ENCODE measurements at places on chromosomes 2 and 18.

DNA sequence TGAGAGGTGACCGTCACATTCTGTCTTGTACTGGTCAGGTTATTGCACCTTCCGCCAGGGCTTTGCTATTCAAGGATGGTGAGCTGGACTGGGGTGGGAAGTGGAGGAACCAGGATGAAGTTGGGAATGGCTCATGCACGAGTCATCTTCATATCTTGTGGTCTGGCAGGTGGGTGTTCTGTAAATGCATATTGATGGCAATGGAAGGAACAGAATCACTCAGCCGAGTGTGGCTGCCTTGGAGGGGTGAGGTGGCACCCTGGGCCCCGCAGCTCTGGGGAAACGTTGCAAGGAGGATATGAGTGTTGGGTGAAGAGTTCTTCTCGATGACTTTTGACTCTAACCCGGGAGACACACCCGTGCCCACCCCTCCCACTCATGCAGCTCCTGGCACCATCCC, 1.2 kb downstream of the NEU2 start:
- no peak for DNase-seq

- no peak for DNase-seq
Observed at GRCh38 chr2:168034616-168035015, 212.8 kb downstream of the STK39 start.

DNA sequence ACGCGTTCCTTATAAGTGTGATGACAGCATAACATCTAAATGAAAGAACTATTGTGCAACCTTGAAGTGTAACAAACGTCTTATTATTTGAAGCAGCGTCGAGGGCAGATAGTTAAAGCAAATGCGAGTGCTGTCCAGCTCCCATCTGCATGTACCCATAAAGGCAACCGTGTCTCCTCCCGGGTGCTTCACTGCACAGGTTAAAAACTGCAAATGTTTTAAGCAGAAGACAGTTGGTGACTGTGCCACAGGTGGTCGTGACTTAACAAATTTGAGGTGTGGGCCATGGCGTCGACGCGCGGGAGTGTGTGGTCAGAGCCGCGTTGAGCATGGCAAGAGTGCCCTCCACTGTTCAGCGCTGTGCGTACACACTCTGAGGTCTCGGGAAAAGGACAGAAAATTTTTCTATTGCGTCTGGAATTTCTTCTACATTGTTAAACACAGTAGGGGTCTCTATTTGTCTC, 6.4 kb downstream of the SALL3 start:
- no peak for DNase-seq

DNA sequence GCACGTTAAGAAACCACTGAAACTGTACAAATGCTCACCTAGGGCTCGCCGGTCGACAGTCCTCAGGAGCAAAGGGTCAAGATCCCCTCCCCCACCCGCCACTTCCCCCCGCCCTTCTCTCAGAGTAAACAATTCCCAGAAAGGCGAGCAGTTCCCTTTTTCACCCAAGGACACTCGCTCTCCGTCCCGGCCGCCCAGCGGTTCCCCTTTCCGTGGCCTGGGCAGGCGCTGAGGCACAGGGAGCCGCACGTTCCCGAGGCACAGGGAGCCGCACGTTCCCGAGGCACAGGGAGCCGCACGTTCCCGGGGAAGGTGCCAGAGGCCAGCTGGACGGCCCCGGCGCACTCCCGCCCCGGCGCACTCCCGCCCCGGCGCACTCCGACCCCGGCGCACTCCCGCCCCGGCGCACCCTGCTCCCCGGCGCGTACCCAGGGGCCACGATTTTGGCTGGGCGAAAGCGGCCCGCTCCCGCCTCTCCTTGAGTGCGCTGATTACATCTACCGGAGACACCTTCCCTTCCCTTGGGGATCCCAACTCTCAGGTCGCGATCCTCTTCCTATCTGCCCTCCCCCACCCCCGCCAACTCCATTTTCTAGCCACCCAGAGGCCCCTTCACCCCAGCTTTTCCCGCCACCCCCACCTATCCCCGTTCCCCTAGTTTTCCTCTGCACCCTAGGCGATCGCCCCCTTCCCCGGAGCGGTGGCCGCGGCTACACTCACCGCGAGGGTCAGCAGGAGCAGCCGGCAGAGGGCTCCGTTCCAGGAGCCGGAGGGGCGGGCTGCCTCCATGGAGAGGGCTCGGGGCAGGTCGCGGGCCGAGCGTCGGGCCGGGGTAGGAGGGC, 817 bp downstream of the DSC2 start:
- no peak for DNase-seq

DNA sequence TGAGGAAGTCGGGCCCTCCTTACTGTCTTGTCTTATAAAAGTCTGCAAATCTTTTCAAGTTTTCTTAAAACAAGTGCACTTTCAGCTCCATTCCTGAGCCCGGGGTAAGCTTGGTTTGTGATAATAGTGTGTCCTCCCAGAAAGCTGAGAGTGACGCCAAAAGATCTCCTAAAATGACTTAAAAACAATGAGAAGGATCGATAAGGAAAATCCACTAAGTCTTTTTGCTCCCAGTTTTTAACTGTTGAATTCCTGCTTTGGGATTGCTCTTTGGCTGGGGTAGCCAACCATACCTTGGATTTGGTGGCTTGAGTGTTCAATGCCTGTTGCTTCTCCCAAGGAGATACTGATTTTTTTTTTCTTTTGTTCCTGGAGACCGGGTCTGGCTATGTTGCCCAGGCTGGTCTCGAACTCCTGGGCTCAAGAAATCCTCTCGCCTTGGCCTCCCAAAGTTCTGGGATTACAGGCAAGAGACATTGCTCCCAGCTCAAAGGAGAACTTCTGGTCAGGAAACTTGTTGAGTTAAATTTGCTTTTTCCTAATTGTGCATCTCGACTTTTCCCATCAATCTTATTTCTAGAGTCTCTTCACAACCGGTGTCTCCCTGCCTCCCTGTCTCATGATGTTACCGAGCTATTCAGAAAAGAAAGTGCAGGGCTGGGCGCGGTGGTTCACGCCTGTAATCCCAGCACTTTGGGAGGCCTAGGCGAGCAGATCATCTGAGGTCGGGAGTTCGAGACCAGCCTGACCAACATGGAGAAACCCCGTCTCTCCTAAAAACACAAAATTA, 3.0 kb downstream of the TGIF1 start:
- DNase-seq = no peak

DNA sequence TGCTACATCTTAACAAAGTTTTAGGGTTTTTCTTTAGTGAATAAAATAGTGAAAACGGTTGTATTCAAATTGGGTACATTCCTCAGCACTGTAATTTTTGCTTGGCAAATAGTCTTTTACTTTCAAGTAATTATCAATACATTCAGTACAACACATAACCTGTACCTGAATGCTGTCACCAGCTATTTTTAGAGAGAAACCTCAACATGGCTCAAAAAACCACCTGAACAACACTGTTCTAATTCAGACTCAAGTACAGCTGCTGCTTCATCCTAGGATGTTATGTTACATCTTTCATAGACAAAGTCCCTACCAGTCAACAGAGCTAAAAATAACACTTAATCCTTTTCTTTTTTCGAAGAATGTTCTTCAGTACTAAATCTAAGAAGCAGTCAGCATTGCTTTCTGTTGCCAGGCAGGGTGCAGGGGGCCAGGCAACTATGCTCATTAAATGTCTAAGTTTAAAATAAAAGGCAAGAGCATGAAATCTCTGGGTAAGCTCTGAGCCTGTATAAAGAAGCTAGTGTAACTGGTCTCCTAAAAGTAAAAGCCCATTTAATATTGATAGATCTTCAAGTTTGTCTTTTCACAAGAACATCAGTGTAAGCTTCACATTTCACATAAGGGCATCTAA, 20.5 kb downstream of the PDIA6 start:
- DNase-seq = no peak

- no peak for DNase-seq
Observed at GRCh38 chr2:225378984-225379383, 20.5 kb upstream of the NYAP2 start.

- DNase-seq = no peak
Observed at GRCh38 chr2:6846967-6847681, 18.6 kb downstream of the CMPK2 start.

DNA sequence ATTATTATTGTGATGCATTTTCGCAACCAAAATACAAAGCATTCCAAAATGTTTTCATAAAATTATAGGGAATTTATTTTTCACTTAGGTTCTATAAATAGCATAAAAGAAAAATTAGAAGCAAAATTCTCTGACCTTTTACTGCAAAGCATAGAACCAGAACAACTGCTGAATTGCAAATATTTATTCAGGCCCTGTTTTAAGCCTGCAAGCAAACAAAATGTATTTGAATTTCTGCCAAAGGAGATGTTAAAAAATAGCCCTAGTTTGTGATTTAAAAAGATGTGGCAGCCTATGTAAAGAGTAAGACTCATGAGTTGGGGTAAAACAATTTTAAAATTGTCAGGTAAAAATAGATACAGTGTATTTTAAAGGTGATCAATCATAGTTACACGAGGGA, 138.1 kb downstream of the KCNJ3 start:
- no peak for DNase-seq

GRCh38 chr2:104487366-104487765, 366.5 kb upstream of the POU3F3 start:
- DNase-seq = no peak

DNA sequence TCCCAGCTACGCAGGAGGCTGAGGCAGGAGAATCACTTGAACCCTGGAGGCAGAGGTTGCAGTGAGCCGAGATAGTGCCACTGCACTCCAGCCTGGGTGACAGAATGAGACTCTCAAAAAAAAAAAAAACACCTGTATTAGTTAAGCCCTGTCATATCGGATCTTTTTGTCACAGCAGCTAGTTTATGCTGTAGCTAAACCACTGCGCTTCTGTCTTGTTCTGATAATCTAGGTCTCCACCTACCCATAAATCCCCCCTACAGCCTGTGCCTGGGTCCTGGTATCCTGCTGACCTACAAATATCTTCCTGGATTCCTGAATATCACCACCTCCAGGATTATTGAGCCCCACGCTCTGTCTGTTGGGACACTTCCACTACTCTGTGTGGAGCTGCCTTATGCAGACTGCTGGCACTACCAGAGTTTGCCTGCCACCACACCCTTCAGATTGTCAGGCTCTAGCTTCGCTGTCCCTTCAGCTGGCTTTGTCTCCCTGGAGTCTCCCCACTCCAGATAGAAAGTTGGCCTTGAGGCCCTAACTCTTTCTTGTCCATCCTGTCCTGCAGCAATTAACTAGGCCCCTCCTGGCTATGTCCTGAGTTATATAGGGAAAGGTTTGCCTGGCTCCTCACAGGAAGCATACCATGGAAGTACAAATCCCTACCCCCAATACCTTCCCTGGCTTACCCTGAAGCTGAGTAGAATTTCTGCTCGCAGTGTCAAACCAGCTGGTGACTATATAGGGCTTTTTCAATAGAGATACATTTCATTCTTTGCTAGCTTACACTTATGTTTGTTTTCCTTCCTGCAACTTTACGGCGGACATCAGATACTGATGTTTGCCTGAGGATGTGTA, 136.0 kb upstream of the SERTAD2 start:
- no peak for DNase-seq

DNA sequence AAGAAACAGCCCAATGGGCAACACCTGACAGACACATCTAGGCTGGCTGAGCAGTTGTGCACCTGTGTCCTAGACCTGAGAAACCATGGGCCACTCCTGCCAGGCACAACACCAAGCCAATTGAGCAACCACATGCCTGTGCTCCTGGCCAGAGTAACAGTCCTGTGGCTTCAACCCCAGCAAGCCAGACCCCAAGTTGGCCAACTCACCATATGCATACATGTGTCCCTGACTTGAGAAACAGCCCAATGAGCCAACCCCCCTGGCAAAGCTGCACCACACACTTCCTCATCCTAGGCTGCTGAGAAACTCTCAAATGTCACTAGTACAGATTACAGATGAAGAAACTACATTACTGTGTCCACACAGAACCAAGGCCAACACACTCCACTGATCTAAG, 36.6 kb downstream of the USP34 start:
- no peak for DNase-seq

DNA sequence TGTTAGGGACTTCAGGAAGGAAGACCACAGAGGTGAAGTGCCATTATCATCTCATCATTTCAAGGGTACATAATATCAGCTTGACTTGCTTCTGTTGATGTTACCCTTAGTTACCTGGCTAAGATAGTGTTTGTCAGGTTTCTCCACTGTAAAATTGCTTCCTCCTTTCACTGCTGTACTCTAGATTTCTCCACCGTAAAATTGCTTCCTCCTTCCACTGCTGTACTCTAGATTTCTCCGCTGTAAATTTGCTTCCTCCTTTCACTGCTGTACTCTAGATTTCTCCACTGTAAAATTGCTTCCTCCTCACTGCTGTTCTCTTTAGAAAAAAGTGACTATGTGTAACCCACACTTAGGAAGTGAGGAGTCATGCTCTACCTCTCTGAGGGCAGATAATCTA, 1460.3 kb downstream of the SUCLG1 start:
- no peak for DNase-seq

- DNase-seq = no peak
Observed at GRCh38 chr2:221134718-221135117, 437.4 kb downstream of the EPHA4 start.

DNA sequence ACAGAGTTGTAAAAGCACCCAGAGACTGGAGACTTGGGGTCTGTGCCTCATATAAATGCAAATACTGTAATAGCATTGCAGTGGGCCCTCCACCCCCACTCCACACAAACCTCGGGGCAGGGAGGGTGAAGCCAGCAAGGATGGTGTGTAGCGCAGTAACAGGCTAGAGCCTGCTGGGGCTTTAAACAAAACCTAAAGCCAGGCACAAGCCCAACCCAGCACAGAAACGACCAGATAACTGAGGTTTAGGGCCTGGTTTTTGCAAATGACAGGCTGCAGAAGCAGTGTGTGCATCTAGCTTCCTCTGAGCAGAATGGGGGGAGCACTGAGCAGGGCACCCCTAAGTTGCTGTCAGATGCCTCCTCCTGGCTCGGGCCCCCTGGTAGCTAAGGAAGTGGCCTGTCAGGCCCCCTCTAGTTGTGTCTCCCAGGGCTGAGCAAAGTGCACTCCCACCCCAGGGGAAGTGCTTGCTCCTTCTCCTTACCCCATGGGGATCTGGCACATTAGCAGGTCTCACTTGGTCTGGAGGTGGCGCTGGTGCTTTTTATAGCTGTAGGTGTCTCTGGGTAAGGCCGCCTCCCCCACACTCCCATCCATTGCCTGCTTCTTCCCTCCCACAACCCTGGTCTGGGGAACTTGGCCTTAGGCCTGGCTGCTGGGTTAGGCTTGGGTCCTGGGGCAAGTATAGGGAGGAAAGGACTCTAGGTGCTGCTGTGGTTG, 135.1 kb downstream of the CELF4 start:
- no peak for DNase-seq

GRCh38 chr2:206481056-206481455, 37.7 kb downstream of the ADAM23 start:
- no peak for DNase-seq

DNA sequence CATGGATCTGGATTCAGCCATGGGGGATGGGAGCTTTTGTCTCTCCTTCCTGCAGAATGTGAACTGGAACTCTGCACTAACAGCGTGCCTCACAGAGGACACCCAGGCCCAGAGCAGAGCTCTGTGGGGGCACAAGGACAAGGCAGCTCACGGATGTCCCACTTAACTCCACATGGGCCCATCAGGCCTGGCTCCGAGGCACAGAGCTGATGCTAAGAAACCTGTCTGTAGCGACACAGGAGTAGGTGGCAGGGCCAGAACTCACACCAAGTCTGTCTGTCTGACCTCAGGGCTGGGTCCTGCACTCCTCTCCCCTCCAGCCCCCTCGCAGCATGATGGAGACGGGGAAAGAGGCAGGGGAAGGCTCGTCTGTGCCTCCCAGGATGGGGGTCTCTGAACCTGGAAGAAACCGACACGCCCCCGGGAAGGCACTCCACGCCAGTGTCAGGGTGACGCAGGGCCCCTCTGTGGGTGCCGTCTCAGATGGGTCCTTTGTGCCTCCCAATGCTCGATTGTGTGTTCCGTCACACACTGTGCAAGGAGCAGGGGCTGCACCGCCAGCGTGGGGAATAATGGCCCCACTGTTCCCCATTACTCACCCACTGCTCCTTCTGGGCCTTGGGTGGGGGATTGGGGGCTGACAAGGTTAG, 36.6 kb downstream of the FAM178B start:
- no peak for DNase-seq

GRCh38 chr18:55385770-55386169, 202.2 kb downstream of the TCF4 start:
- no peak for DNase-seq

Data from activated CD8-positive, alpha-beta memory T cell treated with anti-CD3 and anti-CD28 coated beads for 4 hours (primary cell).